Hindlimb muscle (tissue), 1 donor: ENCODE measurements at places on chromosomes 11 and 22.

DNA sequence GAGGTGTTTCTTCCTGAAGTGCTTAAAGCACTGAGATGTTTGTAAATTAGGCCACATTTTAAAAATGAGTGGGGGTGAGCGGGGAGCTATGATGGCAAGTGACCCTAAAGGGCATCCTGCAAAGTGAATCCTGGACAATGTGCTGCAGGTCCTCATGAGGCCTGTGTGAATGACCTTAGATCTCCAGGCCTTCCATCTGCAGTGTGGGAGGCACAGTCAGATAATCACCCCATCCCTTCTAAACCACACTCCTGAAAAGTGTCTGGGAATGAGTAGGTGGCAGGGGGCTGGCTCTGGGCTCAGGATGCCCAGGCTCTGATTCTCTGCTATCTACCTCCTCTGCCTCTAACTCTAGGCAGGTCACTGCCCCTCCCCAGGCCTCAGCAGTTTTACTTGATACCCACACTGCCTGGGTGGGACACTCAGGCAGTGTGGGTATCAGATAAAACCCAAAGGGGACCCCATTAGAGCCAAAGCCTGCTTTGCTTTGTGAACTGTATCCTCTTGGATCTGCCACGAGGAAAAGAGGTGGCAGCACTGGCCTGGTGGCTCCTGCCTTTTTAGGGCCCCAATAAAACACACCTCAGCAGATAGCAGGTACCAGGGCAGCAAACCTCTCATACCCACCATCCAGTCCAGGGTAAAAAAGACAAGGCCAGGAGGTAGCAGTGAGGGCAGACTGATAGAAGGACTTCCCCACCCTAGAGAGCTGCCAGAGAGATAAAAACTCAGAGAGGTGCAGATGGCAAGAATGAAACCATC lies 10.5 kb downstream of the STARD10 start:
- DNase-seq, result no peak

- DNase-seq, result no peak
Measured at GRCh38 chr22:26663374-26663923, 6.1 kb downstream of the MIAT start.

GRCh38 chr11:7639643-7640025 lies 33.7 kb downstream of the CYB5R2 start:
- DNase-seq, result no peak

DNA sequence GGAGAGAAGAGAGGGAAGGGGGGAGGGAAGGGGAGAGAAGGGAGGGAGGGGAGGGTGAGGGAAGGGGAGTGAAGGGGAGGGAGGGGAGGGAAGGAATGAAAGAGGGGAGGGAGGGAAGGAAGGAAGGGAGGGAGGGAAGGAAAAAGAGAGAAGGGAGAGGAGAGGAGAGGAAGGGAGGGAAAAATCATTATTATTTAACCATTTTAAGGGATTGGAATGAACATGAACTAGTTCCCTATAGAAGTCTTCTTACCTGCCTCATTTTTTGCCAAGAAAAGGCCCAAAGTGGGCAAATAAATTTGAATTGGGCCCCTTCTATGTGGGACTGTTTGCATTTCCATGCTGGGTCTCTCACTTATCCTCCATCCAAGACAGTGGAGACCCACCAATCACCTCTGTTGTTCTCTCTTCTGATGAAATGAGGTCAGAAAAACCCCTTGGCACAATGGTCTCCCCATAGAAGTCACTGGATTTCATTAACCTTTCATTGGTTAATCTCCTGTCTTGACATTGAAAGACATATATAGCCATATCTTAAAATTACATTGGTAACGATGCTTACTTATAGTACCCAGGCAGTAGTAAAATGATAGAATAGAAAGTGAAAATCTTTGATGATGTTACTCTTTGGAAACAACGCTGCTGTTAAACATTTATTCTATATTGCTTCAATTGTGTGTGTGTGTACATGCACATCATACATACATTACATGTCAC lies 80.1 kb upstream of the ASPHD2 start:
- DNase-seq, result no peak

DNA sequence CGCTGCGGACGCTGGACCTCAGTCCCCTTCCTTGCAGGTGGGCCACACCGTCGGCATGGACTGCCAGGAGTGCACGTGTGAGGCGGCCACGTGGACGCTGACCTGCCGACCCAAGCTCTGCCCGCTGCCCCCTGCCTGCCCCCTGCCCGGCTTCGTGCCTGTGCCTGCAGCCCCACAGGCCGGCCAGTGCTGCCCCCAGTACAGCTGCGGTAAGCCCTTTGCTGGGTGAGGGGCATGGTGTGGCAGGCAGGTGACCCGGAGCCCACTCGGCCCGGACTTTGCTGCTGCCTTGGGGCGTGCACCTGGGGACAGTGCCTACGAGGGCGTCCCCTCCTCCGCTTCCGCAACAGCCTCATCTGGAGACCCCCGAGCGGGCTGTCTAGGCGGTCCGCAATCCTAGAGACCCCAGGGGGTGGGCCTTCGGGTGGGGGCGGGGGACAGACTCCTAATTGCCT lies 25.4 kb upstream of the MUC5B start:
- no peak for DNase-seq

GRCh38 chr11:78069465-78069864 lies 5.8 kb downstream of the THRSP start:
- no peak for DNase-seq

GRCh38 chr11:27619763-27620335 lies 80.4 kb downstream of the BDNF start:
- no peak for DNase-seq

DNA sequence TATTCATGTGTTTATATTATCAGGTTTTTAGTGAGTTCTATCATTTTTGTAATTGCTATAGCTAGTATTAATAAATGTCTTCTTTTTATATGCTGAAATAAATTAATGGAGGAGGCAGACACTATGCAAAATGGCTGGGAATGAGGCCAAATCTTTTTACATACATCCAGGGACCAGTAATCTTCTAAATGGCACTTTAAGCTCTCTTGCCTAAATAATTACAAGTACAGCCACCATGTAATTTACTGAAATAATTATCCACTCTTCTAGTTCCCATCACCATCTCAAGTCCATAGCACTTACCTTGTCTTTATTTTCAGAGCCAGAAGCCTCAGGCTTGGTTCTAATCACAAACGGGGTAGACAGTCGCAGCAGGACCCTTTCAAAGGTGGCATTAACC lies 79.1 kb downstream of the GUCY1A2 start:
- no peak for DNase-seq

DNA sequence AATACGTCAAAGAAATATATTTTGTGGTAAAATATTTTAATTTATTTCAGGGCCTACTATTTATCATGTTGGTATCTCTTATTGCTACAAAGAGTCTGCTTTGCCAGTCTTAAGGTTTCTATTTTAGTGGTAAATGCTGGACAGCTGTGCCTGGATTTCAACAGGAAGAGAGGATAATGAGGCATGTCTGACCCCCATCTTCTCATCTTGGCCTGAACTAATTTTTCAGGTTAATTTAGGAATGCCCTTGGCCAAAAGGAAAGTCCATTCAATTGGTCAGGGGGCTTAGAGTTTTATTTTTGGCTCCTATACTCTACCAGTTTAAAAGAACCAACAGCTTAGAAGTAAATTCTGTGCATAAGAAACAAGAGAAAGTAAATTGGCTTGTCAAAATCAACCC lies 428.2 kb downstream of the LUZP2 start:
- no peak for DNase-seq

- DNase-seq, result no peak
Measured at GRCh38 chr11:34263441-34264091, 94.2 kb downstream of the ABTB2 start.

GRCh38 chr11:66001942-66002647 lies at the start of the genes BANF1 and EIF1AD:
TSS of gene BANF1 (plus strand) at chr11:66002503. CDS start at chr11:66003251, 748 bp downstream.
TSS of gene EIF1AD (minus strand) at chr11:66002157. CDS start at chr11:66000389, 1,768 bp downstream.
- DNase-seq, result peak; percentile 97

GRCh38 chr11:3803726-3804495 lies 4.4 kb upstream of the PGAP2 start:
- DNase-seq, result no peak

GRCh38 chr11:62439785-62440602 lies 21.2 kb downstream of the SCGB1A1 start:
- DNase-seq, result peak; percentile 81

DNA sequence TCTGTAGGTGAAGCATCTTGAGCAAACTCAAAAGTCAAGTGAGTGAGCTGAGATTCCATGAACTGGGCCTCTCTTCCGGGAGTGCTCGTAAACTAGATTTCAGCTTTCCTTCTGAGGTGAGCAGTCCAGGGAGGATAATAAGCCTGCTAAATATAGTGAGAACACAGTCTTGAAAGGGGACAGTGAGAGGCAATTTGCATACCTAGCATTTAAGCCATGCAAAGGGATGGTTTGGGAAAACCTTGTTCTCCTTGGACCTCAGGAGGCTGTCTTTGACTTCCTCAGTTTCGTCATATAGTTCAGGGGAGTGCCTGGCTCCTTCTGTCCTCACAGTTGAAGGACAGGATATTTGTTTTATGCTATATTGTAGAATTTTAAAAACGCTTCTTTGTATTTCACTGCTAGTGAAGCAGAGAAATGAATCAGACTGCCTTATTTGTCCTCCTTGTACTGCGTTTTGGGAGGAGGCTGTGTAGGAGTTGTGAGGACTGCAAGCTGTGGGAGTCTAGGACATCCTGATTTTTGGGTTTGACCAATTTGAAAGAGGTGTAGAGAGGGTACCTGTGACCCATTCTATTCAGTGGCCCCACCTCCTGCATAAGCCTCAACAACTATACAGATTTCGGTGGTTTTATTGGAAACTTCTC lies 11.0 kb upstream of the SORL1-AS1 start:
- no peak for DNase-seq

- DNase-seq, result no peak
Measured at GRCh38 chr11:19389787-19390303, 149.1 kb upstream of the E2F8 start.

DNA sequence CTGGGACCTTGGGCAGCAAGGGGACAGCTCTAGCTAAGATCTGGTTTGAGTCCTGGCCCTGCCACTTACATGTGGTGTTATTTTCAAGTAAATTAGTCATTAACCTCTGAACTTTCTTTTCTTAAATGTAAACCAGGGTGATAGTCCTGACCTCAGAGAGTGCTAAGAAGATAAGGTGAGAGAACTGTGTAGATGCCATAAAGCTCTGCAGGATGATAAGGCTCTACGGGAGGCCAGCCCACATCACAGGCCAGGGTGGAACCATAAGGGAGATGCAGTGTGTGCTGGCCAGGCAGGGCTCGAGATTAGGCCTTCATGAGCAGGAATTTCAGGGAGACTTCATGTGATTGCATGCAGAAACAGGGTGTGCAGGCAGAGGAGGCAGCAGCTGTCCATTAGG lies 24.2 kb downstream of the NECTIN1 start:
- no peak for DNase-seq

DNA sequence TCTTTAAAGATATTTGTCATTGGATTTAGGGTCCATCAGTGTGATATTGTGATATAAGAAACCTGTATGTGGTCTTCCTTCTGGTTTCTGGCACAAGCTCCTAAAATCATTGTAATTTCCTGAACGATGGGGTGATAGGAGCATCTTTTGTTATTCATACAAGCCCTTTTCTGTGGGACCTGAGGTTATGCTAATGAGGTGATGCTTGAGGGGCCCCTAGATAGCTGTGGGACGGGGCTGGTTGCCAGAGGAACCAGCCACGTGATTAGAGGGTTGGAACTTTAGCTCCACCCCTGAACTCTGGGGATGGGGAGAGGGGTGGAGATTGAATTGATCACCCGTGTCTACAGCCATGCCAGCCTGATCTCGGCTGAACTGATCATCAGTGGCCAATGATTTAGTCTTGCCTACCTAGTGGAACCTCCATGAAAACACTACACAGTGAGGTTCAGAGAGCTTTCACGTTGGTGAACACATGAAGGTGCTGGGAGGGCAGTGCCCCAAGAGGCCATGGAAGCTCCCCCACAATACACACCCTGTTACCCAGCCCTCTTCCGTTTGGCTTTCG lies 62.8 kb downstream of the BCR start:
- DNase-seq, result no peak

DNA sequence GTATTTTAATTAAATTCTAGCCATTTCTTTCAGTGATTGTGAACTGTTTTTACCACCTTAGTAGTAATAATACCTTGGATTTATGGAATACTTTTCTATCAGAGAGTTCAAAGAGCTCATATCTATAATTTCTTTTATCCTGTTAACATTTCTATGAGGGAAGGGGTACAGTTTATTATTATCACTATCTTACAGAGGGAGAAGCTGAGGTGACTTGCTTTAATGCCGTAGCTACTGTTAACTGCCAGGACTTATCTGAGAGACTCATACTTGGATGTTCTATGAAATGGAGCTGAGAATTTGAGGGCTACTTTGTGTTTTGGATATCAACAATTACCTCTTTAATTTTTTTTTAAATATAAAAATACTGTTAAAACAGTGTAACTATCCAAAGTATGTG lies 3.3 kb downstream of the REXO2 start:
- no peak for DNase-seq

DNA sequence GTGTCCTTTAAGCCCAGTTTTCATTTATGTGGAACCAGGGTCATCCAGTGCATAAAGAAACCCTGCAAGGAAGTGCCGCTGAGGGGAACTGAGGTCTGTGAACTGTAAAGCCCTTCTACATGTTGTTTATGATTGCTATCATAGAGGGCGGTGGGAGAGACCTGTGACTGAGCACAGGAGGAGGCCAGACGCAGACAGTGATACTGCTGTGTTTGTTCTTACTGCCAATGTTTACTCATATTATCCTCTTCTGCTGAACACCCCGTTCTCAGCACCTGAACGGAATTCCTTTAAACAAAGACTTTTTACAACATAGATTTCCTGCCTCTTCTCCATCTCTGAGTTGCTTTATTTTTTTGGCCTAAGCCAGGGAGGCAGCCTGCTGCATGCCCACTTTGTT lies 967 bp upstream of the GALNT18 start:
- DNase-seq, result no peak

GRCh38 chr22:45083659-45084305 lies 74.0 kb upstream of the PHF21B start:
- no peak for DNase-seq
